ENCODE measurements at places on chromosomes 11 and 22.
A peak's percentile ranks its signal among the peaks of the same experiment; 100 is the strongest.

DNA sequence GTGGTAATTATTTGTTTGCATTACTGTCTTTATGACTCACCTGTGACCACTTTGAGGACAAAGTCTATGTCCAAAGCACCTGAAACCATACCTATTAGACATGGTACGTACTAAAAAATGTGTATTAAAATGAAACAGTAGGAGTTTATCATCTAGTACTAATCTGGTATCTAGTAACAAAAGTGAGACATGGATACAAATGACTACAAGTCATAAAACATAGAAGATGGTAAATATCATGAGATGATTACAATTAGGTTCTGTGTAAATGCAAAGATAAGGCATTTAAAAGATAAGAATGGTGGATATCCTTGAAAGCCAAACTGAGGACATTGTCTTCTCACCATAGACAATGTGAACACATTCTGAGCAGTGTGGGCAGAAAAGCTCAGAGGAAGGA lies 113.5 kb upstream of the GUCY1A2 start:
- no peak for DNase-seq

DNA sequence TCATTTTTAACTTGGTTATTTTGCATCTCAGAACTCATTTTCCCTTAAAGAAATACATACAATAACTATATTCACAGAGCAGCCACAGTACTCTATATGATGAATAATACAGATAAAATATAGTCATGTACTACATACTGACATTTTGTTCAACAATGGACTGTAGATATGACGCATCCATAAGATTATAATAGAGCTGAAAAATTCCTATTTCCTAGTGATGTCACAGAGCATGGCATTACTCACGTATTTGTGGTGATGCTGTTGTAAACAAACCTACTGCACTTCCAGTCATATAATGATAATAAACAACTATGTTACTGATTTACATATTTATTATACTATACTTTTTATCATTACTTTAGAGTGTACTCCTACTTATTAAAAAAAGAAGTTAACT lies 38.7 kb downstream of the NARS2 start:
- DNase-seq: peak; percentile 16

- DNase-seq: no peak
These were observed 6.8 kb upstream of the CTSD start for GRCh38 chr11:1770528-1770927.

DNA sequence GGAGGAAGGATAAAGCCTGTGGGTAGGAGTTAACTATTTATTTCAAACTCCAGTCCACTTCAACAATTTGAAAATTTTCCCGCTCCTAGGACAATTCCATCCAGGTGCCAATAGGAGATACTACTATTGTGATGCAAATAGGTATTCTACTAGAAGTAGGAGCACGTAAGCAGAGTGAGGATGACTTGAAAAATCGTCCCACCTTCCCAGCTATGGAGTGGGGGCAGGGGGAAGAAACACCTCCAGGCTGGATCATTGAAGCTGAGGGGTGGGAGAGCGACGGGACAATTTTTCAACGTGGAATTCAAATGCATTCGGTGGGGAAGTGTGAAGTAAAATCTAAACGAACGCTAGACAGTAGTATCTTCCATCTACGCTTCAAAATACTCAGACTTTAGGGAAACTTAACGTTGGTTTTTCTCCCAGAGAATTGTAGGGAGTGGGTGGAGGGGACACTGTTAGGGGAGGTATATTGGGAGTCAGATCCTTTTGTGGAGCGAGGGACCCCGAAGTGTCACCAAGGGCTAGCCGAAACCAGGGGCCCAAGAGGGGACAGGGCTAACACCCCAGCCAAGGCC lies 523 bp upstream of the ARHGAP42 start:
- no peak for DNase-seq

- no peak for DNase-seq
These were observed 24.4 kb upstream of the HSPA8 start for GRCh38 chr11:123086305-123086704.

GRCh38 chr11:45847911-45848316 lies 639 bp downstream of the CRY2 start:
- peak; percentile 77 for DNase-seq

- DNase-seq: no peak
These were observed 23.4 kb upstream of the NECTIN1 start for GRCh38 chr11:119752345-119752871.

DNA sequence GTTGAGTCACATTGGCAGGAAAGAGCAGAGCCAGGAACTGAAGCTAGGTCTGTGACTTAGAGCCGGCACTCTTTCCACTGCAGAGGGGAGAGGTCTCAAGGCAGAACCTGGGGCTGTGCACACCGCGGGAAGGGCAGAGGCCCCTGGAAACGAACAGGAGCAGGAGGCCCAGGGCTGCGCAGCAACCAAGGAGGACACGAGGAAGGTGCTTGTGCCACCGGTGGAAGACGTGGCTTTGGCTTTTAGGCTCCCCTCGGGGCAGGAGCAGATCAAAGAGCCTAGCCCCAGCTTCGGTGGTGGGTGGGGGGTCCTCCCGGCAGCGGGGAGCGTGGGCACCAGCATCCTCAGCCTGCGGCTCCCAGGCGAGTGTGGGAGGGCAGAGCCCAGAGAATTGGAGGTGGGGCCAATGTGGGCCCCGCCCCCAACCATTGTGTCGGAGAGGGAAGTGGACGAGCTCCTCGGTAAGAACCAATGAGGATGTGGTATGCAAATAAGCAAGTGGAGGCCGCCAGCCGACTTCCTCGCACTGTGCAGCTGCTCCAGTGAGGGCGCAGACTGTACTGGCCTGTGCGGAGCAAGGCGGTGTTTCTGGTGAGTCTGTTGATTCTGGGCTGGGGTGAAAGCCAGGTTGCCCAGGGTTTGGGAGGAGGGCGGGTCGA lies at the start of gene CCDC116:
TSS of gene CCDC116 (plus strand) at position 524 of the 659 bp plus-strand sequence. CDS start 422 bp downstream, outside the sequence.
- no peak for DNase-seq

GRCh38 chr11:14506532-14506931 lies 6.9 kb upstream of the COPB1 start:
- no peak for DNase-seq
